ENCODE measurements at places on chromosomes 11 and 22.

GRCh38 chr11:76047231-76047630, 159.1 kb downstream of the WNT11 start:
- no peak for DNase-seq

GRCh38 chr11:47352556-47352955, at the start of gene MYBPC3:
Gene MYBPC3 (minus strand): TSS chr11:47352702. CDS start chr11:47352647, 55 bp downstream.
- DNase-seq = no peak

- DNase-seq = no peak
These were observed 43.7 kb downstream of the PIWIL3 start for GRCh38 chr22:24730864-24731263.

DNA sequence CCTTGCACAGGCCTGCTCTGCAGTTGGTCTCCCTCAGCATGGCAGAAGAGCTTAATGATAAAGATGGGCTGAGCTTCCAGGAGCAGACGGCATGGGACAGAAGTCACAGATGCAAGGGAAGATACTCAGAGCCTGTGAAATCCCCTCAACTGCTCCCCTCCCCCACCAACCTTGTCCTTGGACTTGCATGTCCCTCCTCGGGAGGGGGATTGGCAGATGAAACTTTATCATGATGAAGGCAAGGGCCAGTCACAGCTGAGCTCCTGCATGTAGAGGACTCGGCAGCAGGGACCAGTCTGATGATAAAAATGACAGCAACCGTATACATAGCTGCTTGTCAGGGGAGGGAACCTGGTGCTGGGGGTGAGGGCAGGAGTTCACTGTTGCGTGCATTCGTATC, 6.8 kb upstream of the SLC22A8 start:
- DNase-seq = no peak

GRCh38 chr11:93564895-93565294, 21.7 kb upstream of the SMCO4 start:
- no peak for DNase-seq

DNA sequence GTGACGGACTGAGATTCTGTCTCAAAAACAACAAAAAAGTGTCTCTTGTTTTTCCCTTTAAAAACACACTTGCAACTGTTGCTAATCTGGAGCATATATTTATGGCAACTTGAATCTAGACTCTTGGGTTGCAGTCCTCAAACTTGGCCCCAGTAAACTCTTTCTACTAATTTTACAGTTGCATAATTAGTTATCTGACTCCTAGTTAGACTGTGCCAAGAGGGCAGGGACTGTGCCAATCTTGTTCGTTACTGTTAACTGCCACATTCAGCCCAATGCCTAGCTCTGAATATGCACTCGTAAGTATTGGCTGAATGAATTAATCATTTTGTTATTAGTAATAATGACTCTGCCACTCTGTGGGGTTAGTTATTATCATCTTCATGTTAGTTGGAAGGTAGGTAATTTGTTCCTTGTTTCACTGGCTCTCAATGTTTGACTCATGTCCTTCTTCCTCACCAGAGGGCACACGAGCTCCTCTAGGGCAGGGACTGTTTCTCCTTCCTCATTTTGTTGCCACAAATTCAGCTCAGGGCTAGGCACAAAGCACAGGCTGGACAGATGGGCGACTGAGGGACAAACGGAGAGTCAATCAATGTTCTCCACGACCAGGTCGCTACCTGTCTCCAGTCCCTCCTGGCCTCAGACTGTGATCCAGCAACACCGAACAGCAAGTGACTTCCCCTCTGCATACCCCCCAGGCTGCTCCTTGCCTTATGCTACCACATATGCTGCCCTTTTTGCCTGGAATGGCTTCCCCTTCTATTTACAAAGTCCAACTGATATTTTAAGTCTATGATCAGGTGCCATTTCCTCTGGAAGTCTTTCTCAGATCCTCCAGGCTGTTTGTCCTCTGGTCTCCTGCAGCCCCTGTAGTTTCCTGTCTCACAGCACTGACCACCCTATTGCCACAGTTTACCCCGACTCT, 9.0 kb downstream of the CLPB start:
- no peak for DNase-seq

DNA sequence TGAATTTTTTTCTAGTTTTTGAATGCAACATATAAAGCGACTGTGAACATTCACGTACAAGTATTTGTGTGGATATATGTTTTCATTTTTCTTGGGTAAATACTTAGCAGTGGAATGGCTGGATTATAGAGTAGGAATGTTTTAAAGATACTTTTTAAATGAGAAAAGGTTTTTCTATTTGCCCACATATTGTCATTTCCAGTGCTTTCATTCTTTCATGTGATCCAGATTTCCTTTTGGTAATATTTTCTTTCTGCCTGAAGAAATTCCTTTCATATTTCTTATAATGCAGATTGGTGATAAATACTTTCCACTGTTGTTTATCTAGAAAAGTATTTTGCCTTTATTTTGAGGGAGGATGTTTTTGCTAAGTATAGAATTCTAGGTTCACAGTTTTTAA, 7.9 kb downstream of the DDB2 start:
- no peak for DNase-seq

- no peak for DNase-seq
These were observed 80.1 kb upstream of the CD44 start for GRCh38 chr11:35058669-35059434.

GRCh38 chr11:2769409-2770095, 69.8 kb upstream of the KCNQ1OT1 start:
- DNase-seq = no peak
